ENCODE measurements at places on chromosomes 16 and 17. TPM values are rescaled to one million over a fixed set of nuclear protein-coding genes. Genes with fewer than 3 reads are reported as not detected.

CACNG5 gene
- polyA plus RNA-seq = not detected

ZNF48 gene
- 4.2 TPM for polyA plus RNA-seq

GRCh38 chr16:87464691-87465300 lies 28.0 kb downstream of the ZCCHC14 start:
- H3K4me1 ChIP-seq = peaks cover 50% of the 10 kb centered on the region
- H3K27me3 ChIP-seq = no peaks in the 10 kb centered on the region
- no peaks in the 10 kb centered on the region for H3K36me3 ChIP-seq
- no peak for DNase-seq
- peak overlapping the region; percentile 70 for H3K4me3 ChIP-seq

DNA sequence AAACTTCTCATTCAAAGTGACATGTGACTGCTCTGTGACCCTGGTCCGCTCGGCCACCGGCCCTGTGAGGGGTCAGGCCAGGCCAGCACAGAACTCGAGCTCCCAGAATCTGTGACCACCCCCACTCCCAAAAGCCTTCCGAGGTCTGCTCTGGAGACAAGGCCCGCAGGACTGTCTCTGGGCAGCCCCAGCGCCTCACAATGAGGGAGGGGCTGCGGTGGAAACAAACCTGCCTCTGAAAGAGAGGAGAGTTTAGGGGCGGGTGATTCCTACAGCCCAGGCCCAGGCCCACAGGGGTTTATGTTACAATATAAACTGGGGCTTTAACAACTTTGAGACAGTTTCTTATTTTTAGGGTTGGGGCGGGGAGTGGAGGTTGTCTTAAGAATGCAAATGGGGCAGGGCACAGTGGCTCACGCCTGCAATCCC lies 19.9 kb downstream of the IGFBP4 start:
- no peak overlapping the region for H3K27ac ChIP-seq
- no peaks in the 10 kb centered on the region for H3K36me3 ChIP-seq
- no peak overlapping the region for H3K4me3 ChIP-seq
- DNase-seq = no peak
- H3K27me3 ChIP-seq = peaks cover 2% of the 10 kb centered on the region

- peaks cover 15% of the 10 kb centered on the region for H3K4me1 ChIP-seq
- peak overlapping the region; percentile 76 for H3K4me3 ChIP-seq
- no peaks in the 10 kb centered on the region for H3K36me3 ChIP-seq
- H3K27me3 ChIP-seq = peaks cover 2% of the 10 kb centered on the region
- no peak overlapping the region for H3K27ac ChIP-seq
- DNase-seq = peak; percentile 59
Measured at GRCh38 chr16:1379304-1380076, 27.8 kb downstream of the GNPTG start.

ACSM2A gene
- not detected for polyA plus RNA-seq

DNA sequence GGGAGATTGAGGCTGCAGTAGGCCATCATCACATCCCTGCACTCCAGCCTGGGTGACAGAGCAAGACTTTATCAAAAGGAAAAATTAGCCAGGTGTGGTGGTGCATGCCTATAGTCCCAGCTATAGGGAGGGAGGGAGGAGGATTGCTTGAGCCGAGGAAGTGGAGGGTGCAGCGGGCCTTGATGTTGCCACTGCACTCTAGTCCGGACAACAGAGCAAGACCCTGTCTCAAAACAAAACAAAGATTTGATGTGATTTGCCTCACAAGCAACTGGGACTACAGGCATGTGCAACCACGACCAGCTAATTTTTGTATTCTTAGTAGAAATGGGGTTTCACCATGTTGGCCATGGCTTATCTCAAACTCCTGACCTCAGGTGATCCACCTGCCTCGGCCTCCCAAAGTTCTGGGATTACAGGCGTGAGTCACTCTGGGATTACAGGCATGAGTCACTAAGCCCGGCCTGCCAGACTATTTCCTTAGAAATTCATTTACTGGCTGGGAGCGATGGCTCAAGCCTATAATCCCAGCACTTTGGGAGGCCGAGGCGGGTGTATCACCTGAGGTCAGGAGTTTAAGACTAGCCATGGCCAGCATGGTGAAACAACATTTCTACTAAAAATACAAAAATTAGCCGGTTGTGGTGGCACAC lies 11.5 kb downstream of the UBE2G1 start:
- H3K27ac ChIP-seq = no peak overlapping the region
- H3K36me3 ChIP-seq = no peaks in the 10 kb centered on the region
- H3K4me3 ChIP-seq = no peak overlapping the region
- H3K4me1 ChIP-seq = peaks cover 39% of the 10 kb centered on the region
- H3K27me3 ChIP-seq = no peaks in the 10 kb centered on the region
- no peak for DNase-seq

DNA sequence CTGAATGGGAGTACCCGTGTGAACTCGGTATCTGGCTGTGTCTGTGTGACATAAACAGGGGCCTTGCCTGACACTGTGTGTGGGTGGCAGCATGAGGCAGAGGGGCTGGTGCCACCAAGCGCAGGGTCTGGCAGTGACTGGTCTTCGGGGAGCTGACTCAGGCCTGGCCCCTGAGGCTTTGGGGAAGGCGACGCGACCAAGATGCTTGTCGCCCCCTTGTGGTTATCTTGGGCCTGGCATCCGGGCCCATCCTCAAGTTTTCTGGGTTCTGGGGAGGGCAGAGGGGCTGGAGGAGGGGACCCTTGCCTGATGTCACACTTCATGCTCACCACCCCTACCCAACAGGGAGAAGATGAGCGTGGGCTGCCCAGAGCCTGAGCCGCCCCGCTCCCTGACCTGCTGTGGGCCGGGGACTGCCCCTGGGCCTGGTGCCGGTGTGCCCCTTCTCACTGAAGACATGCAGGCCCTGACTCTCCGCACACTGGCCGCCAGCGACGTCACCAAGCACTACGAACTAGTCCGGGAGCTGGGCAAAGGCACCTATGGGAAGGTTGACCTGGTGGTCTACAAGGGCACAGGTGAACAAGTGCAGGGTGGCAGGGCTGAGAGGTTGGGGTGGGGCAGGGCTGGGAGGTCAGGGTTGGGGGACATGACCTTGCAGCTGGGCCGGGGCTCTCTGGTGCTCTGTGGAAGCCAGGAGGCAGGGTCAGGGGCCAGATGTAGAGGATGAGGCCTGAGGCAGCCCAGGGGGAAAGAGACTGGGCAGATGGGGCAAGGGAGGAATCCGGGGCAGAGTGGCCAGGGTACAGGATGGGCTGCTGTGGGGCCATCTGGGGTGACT lies 24.9 kb downstream of the SBK1 start:
- peak; percentile 74 for DNase-seq
- peaks cover 3% of the 10 kb centered on the region for H3K27me3 ChIP-seq
- H3K4me3 ChIP-seq = peak overlapping the region; percentile 76
- H3K27ac ChIP-seq = peak overlapping the region; percentile 55

CCL1 gene
- not detected for polyA plus RNA-seq

GRCh38 chr17:78210111-78210510 lies 3.9 kb upstream of the BIRC5 start:
- H3K4me3 ChIP-seq = no peak overlapping the region
- no peak overlapping the region for H3K27ac ChIP-seq
- no peaks in the 10 kb centered on the region for H3K4me1 ChIP-seq
- DNase-seq = no peak

DNA sequence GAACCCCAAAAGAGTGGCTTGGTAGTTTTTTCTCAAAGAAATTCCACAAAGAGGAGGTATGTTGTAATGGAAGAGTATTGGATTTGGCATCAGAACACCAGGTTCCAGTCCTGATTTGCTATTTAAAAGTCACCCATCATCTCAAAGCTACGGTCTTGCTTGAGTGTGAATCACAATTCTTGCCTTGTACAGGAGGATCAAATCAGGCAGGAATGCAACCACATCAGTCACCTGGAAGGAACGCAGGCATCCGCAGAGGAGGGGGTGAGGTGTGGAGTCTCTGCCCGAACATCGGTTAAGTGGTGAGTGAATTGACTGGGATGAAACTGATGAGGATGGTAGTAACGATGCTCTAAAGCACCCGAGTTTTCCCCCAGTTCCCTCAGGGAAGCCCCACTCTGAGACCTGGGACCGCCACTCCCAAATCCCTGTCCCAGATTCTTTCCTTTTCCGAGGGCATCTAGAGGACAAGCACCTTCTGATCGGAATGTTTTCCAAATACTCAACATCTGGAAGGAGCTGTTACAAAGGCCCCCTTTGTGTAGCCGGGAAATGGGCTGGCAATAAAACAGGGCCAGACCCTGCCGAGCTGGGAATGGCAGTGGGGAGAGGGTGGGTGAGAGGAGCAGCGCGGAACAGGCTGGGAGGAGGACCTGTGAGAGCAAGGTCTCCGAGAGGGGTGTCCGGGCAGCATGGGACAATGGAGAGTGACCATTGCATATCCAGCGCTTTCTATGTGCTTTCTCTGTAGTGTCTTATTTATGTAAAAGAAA lies 469.6 kb downstream of the SLC39A11 start:
- peaks cover 7% of the 10 kb centered on the region for H3K4me1 ChIP-seq
- H3K27me3 ChIP-seq = peaks cover 20% of the 10 kb centered on the region
- no peak overlapping the region for H3K4me3 ChIP-seq
- DNase-seq = no peak

DNA sequence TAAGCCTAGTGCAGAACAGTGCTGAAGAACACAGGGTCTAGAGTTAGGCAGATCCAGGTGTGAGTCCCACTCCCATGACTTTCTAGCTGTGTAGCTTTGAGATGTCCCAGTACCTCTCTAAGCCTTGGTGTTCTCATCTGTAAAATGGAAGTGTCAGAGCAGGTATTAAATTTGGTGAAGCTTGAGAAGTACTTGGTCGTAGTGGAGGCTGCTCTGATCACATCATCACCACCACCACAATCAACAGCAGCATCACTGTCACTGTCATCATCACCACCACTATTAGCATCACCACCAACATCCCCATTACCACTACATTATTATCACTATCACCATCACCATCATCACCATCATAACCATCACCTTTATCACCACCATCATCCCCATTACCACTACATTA lies 132.1 kb downstream of the CMIP start:
- H3K4me3 ChIP-seq = no peak overlapping the region
- no peak overlapping the region for H3K27ac ChIP-seq
- H3K4me1 ChIP-seq = peaks cover 18% of the 10 kb centered on the region
- DNase-seq = peak; percentile 72

Data from immature natural killer cell (primary cell).